ENCODE measurements at places on chromosomes 16 and 17.

GRCh38 chr16:68041783-68042182 lies 18.7 kb downstream of the DUS2 start:
- DNase-seq, result no peak

GRCh38 chr17:80195671-80196529 lies 24.2 kb downstream of the SGSH start:
- peak; percentile 37 for DNase-seq

GRCh38 chr16:58451265-58451689 lies 48.7 kb upstream of the NDRG4 start:
- DNase-seq, result no peak

GRCh38 chr17:10337976-10338375 lies 34.8 kb downstream of the MYH13 start:
- no peak for DNase-seq

DNA sequence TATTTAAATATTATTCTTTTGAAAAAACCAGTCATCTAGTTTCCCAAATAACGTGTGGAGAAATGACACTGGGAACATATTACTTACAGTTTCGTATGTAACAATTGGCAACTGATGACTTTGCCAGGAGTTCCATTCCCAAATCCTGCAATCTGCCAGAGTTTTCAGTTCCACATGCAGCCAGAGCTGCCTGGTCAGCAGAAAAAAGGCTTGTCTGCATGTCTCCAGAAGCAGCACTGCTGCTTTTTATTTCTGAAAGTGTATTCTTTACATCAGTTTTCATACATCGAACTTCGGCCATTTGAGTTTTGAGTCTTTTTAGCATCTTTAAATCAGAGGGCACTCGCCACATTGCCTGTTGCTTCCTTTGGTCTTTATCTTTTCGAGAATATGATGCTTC lies 78.4 kb downstream of the TRIM37 start:
- no peak for DNase-seq

DNA sequence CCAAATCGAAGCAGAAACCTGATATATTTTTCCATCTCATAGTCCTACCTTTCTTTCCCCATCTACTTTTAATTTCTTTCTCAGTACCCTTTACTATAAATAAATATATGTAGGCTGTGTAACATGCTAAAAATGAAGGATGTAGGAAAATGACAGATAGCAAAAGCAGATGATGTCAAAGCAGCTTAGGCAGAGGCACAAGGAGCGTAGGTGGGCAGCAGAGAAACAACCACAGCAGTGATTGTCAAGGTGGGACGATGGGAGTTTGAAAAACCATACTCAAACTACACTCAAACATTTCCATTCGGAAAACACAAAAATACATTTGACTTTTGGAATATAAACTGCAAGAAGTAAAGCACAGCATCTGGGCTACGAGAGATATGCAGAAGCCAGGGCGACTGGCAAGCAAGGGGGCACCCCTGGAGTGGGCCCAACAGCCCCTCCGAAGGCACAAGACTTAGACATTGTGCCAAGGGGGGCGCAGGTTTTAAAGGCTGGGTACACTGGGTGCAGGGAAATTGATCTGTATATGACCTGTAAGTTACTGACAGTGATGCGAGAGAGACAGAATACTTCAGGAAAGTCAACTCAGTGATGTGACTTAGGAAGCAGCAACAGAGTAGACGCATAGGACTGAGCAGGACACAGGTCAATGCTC lies 31.1 kb downstream of the SNN start:
- no peak for DNase-seq

DNA sequence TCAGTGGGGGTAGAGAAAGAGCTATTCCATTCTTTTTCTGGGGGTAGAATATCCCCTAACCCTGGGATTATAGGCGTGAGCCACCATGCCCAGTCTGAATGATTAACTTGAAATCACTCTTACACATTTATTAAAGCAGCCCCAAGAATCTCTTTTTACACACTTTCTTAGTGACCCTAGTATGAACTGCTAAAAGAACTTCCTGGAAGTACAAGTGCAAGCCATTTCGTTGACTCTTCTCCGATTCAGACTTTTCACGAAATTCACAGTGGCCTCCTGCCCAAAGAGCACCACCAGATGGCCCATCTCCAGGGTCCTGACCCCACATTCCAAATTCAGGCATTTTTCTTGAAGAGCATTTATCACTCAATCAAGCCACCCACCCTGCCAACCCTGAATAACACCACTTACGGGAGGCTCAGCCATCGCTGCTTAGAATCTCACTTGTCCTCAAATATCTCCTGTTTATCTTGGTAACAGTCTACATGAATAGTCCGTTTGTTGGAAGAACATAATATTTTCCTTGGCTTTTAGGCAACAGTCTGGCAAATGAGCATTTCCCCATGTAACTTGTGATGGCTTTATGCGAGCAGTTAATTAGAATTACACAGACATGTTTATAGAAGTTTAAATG lies 28.0 kb downstream of the ZNF423 start:
- DNase-seq, result no peak

DNA sequence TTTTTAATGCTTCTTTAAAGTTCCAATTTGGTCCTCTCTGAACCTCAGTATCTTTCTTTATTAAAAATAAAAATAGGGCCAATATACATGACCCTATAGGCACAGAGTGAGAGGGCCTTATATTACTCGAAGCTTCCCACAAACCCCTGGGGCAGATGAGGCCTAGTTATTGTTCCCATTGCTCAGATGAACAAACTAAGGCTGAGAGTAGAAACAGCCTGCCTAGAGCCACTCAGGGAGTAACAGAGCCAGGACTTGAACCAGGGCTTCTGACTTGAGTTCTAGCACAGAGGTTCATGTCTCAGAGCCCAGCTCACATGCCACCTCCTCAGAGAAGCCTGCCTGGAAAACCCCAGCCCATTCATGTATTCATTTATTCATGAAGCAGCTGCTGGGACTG lies 7.7 kb downstream of the BCL7C start:
- DNase-seq, result no peak

DNA sequence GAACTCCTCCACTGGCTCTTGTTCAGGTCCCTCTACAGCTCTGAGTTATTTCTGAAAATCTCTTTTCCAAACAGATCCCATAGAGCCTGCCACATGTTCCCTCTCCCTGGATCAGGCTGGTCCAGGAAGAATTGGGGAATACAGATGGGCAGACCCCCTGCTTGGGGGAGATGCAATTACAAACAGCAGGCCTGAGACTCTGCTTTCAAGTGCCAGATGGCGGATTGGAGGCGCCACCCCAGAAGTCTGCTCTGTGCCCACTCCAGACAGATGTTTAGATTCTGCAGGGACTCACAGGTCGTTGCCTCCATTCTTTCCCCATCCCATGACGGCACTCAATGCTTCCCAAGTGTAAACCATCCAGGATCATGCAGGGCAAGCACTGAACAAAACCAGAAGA lies 316.6 kb downstream of the SLC39A11 start:
- no peak for DNase-seq

DNA sequence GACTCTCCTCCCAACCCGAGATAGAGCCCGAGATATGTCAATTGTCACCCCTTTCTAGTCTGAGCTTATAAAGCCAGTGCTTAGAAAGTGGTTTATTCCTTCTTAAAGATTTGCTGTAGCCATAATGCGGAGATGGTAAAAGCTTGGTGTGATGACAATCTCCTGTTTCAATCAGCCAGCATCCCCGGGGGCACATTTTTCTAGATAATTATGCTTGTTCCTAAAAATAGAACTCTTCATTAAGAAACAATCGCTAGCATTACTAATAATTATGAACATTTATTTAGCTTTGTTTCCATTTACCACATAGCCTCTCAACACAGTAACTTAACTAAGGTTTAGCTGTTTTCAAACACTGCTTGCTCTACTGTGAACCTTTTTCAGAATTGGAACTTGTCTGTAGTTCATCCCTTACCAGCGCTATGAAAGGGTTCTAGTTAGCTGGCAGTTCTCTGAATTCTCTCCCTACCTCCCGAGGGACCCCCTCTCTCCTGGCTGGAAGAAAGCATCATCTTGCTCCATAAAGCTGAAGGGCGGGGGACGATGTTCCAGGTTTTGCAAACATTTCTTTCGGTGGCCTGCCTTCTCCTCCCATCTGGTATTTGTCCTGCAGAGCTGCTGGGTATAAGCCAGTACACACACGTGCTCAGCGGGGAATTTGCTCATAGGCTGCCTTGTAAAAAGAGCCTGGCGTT lies 922 bp upstream of the MRPL58 start:
- DNase-seq, result no peak
